ENCODE measurements at places on chromosomes 2 and 18.

GRCh38 chr2:120546865-120547390 is 188.7 kb upstream of the GLI2 start:
- no peak for DNase-seq

GRCh38 chr2:54459037-54459441 is 2.9 kb downstream of the SPTBN1 start:
- DNase-seq: peak; percentile 52

- DNase-seq: no peak
Observed at GRCh38 chr2:167345559-167345958, 457.3 kb downstream of the XIRP2 start.

- DNase-seq: no peak
Observed at GRCh38 chr18:64245126-64245861, 96.4 kb upstream of the LINC00305 start.

- peak; percentile 5 for DNase-seq
Observed at GRCh38 chr2:48165070-48165753, 258.9 kb upstream of the FBXO11 start.

- DNase-seq: no peak
Observed at GRCh38 chr18:75264926-75265597, 54.5 kb downstream of the TSHZ1 start.

DNA sequence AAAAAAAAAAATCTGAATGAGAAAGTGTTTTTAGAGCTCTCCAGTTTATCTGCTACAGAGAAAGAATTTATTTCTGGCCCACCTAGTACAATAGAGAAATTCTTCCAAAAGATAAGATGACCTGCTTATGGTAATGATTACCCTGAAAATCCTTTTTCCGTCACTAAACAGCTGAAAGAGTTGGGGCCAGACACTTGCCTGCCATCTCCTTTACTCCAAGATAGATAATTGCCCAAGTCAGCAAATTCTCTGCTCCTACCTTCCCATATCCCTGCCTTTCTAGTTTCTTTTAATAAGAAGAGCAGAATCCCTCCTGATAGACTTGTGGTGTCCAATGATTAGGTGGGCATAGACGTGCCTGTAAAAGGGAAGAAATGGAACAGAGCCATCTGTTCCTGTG is 28.1 kb downstream of the EIF4E2 start:
- DNase-seq: no peak

- no peak for DNase-seq
Observed at GRCh38 chr2:43285987-43286386, 59.6 kb upstream of the ZFP36L2 start.

DNA sequence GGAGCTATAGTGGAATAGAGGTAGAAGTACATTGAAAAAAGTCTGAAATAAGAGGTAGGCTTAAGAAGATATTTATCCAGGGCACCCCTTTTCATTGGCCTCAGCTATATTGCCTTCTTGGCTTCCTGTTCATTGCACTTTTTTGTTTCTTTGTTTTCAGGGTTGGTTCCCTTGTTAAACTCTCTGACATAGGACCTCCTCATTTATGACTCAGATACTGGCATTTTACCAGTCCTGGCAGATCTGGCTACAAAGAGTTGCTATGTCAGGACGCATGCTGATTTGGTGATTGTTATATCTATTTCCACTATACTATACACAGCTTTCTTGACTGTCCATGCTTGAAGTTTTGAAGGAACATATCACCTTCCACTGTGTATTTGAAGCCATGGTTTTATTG is 60.0 kb downstream of the GCA start:
- peak; percentile 43 for DNase-seq

GRCh38 chr2:70371753-70372152 is 69.9 kb upstream of the FAM136A start:
- DNase-seq: peak; percentile 85

DNA sequence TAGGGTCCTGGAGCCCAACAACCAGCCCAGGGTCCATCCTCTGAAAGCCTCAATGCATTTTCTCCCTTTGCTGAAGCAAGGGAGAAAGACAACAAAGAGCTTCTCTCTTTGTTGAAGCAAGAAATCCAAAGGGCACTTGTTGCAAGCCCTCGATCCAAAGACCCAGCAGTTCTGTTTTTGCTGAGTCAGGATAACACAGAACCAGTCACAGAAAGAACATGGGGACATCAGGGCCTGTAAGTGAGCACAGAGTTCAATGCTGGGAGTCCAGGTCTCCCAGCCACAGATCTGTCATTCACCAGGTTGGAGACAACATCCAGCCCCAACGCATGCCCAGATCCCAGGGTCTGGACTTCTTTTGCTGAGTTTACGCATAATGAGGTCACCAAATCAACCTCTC is 315.8 kb upstream of the KLHL29 start:
- DNase-seq: no peak

- DNase-seq: no peak
Observed at GRCh38 chr2:182301093-182301492, 125.7 kb downstream of the PDE1A start.

DNA sequence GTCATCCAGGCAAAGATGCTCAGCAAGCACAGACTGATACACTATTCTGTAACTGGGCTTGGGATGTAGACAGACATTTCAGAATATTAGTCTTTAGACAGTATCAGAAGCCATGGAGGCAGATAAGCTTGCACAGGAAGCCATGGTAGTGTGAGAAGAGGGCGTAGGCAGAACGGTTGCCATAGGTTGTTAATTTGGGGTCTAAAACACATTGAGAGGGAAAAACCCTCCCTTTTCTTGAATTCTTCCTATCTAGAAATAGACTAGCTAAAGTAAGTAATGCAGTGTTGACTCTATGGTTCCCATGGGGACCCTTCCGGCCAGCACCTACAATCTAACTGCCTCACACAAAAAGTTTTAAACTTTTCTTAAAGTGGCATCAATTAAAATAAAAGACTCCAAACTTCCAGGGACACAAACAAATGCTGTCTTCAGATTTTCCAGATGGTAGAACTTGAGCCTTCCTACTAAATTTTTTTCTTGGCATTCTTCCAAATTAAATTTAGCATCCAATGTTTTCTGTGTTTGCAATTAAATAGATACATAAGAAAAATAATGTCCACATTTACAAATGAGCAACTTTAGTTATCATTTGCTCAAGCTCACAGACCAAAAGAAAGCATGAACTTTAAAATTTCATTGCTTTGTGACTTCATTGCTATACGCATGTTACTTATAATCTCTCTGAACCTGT is 1.9 kb downstream of the PRKRA start:
- no peak for DNase-seq

DNA sequence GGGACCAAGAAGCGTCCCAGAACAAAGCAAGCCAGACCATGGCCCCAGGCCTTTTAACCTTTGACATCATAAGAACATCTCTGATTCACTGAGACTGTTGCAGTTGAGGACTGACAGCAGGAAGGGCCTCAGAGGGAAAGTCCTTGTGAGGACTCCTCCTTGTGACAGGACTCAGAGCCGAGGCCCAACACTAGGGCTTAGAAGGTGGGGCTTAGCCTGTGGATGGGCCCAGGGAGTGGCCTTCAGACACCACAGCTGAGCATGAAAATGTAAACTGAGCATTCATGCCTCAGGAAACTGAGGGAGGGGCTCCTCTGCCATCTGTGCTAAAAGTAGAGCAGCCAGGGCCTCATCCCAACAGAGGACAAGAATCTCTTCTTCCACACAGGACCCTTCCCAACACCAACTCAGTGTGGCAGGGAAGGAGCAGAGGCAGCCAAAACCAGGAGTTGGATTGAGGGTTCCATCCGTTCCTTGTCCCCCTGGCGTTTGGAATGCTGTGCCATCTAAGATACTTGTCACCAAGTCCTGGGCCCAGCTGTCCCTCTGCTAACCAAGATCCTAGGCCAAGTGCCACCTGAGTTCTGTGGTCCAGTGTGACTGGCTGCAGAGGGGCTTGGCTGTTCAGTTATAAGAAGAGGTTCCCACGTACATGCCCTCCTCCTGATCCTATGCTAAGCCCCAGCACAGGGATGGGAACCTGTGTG is 37.5 kb upstream of the CAB39 start:
- no peak for DNase-seq

DNA sequence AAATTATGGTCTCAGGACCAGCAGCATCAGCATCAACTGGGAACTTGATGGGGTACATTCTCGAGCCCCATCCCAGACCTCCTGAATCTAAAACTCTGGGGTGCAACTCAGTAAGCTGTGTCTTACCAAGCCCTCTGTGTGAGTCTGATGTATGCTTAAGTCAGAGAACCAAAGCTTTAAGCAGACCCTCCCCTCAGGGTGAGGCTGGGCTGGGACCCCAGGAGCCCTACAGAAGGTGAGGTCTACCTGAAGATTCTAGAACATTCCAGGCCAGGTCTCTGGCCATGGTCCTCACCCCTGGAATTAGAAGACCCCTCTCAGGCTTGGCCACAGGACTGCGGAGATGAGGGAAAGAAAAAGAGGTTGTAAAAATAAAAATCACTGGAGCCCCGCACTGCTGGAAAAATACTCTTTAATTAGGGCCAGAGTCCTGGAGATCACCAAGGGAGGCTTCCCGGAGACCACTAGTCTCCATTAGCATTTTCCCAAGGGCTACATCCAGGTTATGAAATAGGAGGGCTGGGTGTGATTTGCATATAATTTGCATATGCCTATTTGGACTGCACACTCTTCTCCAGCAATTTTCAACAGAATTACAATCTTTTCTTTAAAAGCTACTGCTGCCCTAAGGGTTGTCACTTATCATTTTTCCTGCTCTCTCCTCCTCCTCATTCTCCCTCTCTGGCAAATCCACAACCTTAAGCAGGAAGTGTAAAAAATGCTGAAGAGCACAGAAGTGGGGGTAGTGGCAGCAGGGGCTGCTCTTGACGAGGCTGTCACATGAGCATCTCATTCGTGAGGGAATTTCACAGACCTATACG is 100.2 kb downstream of the ZBTB7C start:
- DNase-seq: no peak

GRCh38 chr2:192749611-192750200 is 555.0 kb upstream of the TMEFF2 start:
- peak; percentile 5 for DNase-seq
